Fibroblast of upper back skin (primary cell): ENCODE measurements at places on chromosomes 12 and 14.

DNA sequence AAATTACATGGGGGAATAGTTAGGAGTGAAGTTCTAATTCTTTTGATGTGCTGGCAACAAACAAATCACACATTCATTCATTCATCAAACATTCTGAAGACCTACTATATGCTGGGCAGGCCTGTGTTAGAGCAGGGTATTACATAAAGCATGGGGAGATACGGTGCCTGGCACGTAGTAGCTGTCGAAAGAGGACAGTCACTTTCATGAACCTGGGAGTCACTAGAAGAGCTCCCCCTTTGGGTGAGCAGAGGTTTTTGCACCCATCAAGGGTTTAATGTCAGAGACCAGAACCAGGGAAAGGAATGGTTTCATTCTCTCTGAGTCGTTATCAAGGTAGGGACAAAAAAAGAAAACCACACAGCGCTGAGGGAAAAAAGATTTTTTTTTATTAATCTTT, 10.0 kb downstream of the LHX5 start:
- DNase-seq = peak; percentile 4

- peak; percentile 58 for DNase-seq
Observed at GRCh38 chr12:91139286-91139685, 28.0 kb upstream of the LUM start.

GRCh38 chr12:9669534-9669933, at the start of gene CLEC2D:
CLEC2D (plus strand) TSS chr12:9669713; CDS start chr12:9669735, 22 bp downstream.
- no peak for DNase-seq

DNA sequence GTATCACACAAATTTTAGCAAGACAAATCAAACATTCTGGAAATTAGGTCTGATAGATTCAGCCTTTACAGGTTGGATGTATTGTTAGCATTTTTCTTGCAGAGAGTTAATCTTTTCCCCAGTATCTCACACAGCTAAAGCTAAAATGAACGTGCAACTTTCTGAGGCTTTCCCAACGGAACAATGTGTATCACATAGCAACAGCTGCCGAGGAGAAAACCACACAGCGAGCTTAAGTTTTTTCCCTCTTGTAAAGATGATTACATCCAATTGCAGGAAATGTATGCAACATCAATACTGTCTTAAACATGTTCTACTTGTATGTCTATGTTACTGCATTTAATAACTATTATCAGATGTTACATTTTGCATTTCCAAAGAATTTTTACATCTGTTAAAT, 182.2 kb downstream of the CCDC59 start:
- DNase-seq = no peak

GRCh38 chr12:9405886-9406563, 197.8 kb upstream of the PZP start:
- DNase-seq = no peak

DNA sequence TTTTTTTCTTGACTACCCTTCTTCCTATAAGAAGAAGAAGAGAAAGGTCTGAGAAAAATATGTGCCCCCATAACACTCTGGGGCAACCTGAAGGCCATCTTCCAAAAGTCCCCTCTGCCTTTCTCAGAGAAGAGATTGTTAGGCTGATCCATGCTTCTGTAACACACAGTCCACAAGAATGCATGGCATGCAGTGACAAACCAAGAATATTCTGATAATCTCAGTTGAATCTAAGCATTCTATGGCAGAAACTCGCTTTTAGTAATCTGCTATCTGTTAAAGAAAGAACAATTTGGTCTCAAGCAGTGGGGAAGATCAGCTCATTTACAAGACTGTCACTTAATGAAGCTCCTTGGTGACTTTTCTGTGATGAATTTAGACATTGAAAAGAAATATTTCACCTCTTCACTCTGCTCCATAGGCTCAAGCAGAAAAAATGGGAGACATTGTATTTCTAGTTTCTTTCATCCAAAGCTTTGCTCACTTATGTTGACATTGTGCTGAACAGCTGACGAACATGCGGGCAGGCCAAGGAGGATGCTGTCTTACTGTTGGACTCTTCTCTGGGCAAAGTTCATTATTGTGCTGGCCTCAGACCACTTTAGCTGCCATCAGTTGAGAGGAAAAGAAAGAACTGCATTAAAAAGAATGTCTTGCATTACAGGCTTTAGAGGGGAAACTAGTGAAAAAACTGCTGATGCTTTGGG, 957.1 kb downstream of the DIO2 start:
- peak; percentile 75 for DNase-seq

GRCh38 chr12:28129031-28129430, 61.2 kb upstream of the CCDC91 start:
- peak; percentile 42 for DNase-seq

DNA sequence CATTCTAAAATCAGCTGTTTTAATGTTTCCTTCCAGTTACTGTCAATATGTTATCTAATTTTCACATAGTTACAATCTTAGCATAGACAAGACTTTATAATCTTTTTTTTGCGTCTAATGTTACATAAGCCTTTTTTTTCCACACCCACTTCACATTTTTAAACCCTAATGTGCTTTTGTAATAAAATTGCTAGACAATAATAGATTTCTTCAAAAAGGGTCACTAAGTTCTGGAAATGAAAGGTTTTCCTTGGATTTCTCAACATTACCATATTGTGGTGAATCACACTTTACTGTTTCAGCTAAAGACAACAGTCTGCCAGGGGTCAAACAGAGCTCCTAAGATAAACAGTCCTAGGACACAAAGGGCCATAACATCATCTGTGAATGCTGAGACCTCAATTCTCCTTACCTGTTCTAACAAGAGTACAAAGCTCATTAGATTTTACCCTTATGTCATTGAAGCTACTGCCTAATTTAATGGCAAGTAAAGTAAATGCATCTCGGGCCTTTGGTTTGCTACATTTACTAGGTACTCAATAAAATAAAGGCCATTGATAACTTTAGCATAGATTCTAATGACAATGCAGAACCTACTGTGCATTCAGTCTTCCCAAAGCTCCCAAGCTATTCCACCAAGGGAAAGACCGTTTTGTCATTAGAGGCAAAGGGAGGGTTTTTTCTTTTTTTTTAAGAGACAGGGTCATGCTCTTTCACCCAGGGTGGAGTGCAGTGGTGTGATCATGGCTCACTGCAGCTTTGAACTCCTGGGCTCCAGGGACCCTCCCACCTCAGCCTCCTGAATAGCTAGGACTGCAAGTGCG, 111.2 kb upstream of the SLC38A2 start:
- DNase-seq = peak; percentile 35

- DNase-seq = no peak
Observed at GRCh38 chr12:49567302-49567610, 686 bp downstream of the MCRS1 start.

DNA sequence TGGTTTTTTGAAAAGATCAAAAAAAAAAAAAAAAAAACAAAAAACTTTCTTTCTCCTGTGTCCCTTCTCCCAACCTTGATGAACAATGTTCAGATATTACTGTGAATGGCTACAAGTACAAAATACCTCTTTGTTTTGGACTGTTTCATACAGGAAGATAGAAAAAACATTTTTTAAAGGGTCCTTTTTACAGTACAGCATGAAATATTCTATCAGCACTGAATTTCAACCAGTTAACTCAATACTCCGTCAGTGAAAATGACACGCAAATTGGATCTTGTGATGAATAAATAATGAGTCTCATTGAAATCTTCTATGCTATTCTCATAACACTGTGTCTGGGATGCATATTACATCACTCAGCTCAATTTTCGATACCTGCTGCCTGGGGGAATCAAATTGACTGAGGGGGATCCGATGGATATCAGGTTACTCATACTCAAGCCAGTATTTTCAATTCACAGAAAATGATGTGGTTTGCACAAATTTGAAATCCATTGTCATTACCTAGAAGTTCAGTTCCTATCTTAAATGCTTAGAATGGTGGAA, 179.6 kb downstream of the TMTC2 start:
- no peak for DNase-seq

DNA sequence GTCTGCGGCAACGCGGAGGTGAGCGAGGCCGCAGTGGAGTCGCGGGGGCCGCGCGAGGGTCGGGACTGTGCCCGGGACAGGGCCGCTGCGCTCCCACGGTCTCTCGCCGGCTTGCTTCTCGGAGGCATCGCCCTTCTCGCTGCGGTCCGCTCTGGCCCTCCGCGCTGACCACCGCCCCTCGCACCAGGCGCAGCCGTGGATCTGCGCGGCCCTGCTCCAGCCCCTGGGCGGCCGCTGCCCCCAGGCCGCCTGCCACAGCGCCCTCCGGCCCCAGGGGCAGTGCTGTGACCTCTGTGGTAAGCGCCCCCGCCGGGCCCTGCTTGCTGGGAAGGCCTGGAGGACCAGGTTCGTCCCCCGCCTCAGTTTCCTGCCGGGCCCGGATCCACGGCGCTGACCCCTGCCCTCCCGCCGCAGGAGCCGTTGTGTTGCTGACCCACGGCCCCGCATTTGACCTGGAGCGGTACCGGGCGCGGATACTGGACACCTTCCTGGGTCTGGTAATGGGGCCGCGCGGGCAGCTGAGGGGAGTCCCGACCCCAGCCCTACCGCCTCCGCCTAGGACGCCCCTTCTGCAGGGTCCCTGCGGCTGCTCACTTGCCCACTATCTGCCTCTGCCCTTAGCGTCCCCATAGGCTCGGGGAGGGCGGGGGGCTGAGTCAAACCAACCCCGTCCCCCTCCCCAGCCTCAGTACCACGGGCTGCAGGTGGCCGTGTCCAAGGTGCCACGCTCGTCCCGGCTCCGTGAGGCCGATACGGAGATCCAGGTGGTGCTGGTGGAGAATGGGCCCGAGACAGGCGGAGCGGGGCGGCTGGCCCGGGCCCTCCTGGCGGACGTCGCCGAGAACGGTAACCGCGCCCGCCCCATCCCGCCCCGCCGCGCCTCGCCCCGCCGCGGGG, 7.0 kb downstream of the AMN start:
- DNase-seq = no peak

GRCh38 chr14:103332143-103332919, 1.7 kb upstream of the EIF5 start:
- no peak for DNase-seq

DNA sequence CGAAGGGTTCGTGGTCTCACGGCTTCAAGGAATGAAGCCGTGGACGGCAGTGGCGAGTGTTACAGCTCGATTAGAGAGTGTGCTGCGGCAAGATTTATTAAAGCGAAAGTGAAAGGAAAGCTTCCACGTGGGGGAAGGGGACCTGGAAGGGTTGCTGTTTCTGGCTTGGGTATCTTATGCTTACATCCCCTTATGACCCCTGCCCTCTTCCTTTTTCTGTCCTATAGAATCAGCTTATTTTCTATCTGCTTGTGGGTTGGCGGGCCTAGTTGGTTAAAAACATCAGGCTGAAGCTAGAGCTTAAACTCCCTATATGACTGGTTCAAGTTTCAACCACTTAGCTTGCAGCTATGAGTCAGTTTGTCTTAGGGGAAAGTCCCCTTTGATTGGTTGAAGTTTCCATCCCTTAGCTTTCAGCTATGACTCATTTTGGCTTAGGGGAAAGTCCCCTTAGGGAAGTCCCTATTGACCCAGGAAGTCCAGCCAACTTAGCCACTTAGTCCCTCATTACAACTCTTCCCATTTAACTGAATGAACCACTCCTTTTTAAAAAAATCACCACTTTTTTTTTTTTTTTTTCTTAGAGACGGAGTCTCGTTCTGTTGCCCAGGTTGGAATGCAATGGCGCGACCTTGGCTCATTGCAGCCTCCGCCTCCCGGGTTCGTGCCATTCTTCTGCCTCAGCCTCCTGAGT, 1494.7 kb upstream of the TMEM132C start:
- peak; percentile 7 for DNase-seq

- peak; percentile 73 for DNase-seq
Observed at GRCh38 chr14:34682787-34683321, 31.5 kb downstream of the CFL2 start.

DNA sequence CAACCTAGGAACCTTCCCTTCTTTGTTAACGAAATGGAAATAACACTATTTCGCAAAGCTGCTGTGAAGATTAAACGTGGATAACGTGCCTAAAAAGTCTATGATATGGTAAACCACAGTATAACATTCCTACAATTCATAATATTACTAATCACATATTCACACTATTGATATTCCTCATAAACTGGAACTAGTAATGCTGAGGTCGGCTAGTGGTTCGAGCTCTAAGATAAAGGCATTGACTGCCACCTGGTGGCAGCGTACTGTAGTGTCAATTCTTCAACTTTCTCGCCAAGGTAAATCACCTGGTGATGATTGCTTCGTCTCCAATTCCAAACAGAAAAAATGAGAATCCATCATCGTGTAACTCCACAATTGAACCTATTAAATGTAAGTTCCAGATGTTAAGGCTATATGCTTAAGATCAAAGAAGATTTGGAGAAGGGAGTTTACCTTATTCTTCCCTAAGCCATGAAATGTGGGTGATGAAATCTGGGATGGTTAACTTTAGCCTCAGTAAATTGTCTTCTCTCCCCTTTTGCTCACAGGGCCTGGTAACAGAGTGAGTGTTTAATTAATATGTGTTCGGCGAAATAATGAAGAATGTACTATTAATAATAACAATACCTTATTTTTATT, 197.5 kb upstream of the TMEM132C start:
- DNase-seq = peak; percentile 69

DNA sequence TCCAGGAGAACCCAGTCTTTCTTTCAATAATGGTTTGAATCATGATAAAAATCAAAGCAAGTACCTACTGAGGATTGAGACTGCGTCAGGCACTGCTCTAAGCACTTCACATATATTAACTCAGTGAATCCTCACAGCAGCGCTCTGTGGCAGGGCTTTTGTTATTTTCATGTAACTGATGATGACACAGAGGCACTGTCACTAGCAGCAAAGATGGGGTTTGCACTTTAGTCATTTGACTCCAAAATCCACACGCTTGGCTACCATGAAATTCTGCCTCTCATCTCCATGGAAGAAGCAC, 98.8 kb upstream of the GSC start:
- DNase-seq = no peak

GRCh38 chr12:53223389-53224060, 8.5 kb downstream of the RARG start:
- DNase-seq = peak; percentile 84

DNA sequence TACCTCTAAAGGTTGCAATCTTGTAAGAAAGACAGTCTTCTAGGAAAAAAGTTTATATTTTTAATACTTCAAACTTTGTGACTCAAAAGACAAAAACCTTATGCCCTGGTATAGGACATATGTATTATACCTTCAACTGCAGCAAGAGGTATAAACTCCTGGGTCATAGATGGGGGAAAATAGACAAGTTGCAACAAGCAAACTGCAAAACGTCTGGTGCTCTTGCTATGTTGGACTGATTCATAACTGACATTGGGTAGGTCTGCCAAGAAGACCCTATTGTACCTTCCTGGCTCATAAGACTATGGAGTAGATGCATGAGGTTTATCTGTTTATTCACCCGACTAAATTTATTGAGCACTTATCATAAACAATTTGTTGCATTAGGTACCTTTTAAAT, 40.9 kb downstream of the BEST3 start:
- DNase-seq = no peak

GRCh38 chr12:5442251-5443006, 10.5 kb downstream of the NTF3 start:
- peak; percentile 70 for DNase-seq

DNA sequence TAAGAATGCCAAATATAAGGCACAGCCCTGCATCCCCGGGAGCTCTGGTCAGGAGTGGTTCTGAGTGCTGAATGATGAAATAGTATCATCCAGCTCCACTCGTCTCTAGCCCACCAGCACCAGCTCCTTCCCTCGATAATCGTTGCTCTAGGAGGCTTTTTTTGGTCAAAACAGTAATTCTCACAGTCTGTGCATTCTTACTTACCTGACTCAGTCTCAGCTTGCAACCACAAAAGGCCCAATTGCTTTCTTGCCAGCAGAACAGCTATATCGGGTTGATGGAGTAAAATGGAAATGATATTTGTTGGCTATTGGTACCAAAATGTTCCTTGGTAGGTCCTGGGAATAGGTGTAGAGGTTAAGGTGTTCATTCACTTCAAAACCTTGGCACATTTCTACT, 94.8 kb downstream of the BMP4 start:
- DNase-seq = peak; percentile 11
